ENCODE measurements at places on chromosomes 5 and 9.

DNA sequence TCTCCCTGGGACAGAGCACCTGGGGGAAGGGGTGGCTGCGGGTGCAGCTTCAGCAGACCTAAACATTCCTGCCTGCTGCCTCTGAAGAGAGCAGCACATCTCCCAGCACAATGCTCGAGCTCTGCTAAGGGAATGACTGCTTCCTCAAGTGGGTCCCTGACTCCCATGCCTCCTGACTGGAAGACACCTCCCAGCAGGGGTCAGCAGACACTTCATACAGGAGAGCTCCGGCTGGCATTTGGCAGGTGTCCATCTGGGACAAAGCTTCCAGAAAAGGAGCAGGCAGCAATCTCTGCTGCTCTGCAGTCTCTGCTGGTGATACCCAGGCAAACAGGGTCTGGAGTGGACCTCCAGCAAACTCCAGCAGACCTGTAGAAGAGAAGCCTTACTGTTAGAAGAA, 77.2 kb downstream of the SLCO6A1 start:
- no peak for DNase-seq

DNA sequence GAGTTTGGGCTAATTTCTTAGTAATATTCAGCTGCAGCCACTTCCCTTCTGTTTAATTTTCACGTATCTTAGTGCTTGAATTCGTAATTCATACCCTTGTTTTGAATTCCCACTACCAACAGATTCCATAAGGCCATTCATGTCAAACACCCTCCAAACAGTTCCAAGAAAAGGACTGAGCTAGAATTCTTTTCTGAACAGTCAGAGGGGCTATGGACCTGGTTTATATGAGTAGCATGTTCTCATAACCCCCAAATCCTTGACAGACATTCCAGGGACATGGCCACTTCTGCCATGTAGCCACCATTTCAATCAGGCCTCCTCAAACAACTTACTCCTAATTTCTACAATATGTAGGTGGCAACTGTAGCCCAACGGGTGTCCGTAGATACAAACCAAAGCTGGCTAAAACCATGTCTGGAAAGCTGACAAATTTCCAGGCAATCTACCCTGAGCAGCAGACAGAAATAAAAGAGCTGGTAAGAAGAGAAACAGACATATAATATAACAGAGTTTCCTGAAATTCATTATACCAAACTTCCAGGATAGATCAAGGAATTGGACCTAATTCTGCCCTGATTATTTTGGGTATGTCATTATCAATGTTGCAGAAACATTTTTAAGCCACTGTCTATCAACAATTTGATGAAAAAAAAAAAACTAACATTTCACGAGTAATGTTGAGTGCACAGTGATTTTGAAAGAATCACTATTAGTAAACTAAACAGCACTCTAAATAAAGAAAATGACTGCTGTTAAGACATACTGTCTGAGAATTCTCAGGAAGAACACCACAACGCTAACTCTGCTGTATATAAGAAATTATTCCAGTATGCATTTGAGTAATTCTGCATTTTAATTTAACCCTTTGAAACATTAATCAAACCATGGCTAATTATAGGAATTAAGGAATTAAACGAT, 40.7 kb downstream of the EBF1 start:
- no peak for DNase-seq

GRCh38 chr9:106619211-106619610, 243.8 kb upstream of the ZNF462 start:
- DNase-seq, result no peak

- no peak for DNase-seq
These were observed 704.9 kb upstream of the NUDT12 start for GRCh38 chr5:104267320-104268015.

DNA sequence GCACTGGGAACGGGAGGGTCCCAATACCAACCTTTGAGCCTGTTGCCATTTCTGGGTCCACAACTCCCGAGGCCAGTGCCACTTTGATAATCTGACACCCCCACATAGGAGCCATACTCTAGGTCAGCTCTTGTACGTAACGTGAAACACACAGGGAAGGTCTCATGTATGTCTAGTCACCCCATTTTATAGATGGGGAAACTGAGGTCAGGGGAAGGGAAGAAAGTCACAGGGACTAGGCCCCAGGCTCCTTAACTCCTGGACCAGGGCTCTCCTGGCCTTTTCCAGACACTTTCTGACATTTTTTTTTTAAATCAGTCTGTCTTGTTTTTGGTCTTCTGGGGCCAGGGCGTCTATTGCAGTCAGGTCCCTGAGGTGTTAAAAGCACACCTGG, 80.3 kb upstream of the SLC25A51 start:
- DNase-seq, result no peak

GRCh38 chr5:104241046-104241445, 678.5 kb upstream of the NUDT12 start:
- DNase-seq, result no peak

GRCh38 chr9:3650994-3651622, 125.3 kb upstream of the RFX3 start:
- no peak for DNase-seq

GRCh38 chr5:40616781-40617180, 62.9 kb upstream of the PTGER4 start:
- DNase-seq, result no peak

- DNase-seq, result peak; percentile 34
These were observed at the start of gene MVB12B for GRCh38 chr9:126326228-126327005. MVB12B (plus strand) TSS chr9:126326829; CDS start chr9:126326930, 101 bp downstream.

GRCh38 chr9:32430720-32431119, 46.3 kb downstream of the ACO1 start:
- DNase-seq, result no peak

DNA sequence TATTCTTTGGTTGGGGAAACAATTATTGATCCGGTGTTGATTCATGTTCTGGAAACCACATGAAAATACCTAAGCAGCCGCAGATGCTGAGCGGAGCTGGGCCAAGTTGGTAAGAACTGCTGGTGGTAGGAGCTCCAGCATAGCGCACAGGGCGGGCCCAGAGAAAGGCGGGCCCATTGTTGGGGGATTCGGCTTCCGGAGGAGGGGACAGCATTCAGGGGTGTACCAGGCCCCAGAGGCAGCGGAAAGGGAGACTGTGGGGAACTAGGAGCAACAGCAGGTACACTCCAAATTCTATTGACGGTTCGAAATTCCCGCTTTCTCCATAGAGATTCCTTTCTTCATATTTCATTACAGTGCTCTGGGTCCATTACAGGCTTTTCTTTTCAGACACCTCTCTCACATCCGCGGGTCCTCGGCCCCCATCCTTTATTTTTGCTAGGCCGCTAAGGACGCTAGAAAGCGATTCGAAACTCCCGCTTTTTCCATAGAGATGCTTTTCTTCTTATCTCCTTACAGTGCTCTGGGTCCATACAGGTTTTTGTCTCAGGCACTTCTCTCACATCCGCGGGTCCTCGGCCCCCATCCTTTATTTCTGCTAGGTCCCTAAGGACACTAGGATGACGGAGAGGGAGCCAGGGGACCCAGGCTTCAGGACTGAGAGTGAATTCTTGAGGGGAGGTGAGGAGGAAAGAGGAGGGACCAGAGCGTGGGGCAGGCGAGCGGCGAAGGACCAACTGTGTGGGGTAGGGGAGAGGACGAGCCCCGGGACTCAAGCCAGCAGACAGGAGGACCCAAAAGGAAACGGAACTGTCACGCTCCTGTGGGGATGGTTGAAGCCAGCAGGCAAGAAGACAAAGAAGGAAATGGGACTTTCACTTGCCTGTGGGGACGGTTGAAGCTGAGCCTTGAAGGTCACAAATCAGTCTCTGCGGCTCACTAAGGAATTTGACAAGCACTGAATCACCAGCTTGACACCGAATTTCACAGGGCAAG, at the start of gene CCDC152:
TSS of gene CCDC152 (plus strand) at position 213 of the 996 bp plus-strand sequence. CDS start 2,304 bp downstream, outside the sequence.
- DNase-seq, result no peak

GRCh38 chr5:147051193-147051592, 172.6 kb upstream of the PPP2R2B start:
- DNase-seq, result no peak

- no peak for DNase-seq
These were observed 14.5 kb upstream of the SRP19 start for GRCh38 chr5:112846556-112846955.

DNA sequence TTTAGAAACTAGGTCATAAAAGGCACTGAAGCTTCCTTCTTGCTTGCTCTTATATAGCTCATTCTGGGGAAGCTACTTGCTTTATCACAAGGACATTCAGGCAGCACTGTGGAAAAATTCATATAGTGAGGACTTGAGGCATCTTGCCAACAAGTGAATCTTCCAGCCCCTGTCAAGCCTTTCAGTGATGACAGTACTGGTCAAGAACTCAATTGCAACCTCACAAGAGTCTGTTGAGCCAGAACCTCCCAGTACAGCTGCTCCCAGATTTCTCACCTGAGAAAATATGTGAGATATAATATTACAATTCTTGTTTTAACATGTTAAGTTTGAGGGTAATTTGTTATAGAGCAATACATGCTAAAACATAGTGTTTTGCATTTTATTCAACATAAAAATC, 2011.0 kb upstream of the NUDT12 start:
- DNase-seq, result no peak

DNA sequence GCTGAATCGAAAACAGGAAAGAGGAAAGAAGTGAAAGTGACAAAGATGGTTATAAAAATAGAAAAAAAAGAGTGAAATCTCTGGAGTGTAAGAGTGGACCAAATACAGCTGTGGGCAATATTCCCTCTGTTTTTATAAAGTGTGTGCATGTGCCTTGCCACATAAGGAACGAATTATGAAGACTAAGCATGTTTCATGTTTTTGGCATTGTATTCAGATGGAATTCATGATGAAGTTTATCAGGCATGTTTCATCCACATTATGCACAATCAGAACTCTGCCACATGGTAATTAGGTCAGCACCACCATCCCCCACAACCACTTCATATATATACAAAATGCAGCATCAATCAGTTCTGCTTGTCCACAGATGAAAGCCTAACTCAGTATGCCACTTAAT, 348.0 kb downstream of the ZNF608 start:
- DNase-seq, result no peak

DNA sequence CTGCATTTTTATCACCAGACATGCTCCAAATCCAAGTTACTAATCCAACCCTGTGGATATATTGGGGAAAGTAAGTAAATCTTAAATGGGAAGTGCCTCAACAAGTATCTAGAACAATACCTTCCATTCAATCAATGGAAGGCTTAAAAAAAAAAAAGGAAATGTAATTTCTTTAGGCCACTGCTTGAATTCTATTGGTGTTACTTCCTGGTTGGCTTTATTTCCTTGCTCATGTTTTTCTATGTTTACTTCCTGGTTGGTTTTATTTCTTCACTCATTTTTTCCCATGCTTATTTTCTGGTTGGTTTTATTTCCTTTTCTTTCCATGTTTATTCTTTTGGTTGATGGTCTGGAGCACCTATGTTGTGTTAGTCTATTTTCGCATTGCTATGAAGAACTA, 363.9 kb downstream of the KDM4C start:
- DNase-seq, result no peak

DNA sequence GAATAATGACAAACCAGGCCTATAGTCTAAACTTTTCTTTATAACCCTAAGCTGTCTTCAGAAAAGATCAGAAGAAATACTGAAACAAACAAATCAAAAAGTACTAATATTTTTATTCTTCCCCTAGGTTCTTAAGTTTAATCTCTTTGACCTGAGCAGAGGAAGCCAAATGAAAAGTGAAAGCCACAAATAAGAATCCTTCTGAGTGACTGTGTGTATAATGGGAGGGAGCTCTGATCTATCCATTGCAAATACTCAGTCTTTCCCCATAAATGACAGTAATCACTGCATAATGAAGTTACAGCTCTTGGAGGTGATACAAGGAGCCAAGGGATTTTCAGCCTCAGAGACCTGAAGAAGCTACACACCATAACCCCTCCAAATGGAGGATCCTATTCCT, 126.9 kb upstream of the ATP10B start:
- no peak for DNase-seq

- DNase-seq, result no peak
These were observed 7.5 kb downstream of the SURF4 start for GRCh38 chr9:133368249-133368881.

DNA sequence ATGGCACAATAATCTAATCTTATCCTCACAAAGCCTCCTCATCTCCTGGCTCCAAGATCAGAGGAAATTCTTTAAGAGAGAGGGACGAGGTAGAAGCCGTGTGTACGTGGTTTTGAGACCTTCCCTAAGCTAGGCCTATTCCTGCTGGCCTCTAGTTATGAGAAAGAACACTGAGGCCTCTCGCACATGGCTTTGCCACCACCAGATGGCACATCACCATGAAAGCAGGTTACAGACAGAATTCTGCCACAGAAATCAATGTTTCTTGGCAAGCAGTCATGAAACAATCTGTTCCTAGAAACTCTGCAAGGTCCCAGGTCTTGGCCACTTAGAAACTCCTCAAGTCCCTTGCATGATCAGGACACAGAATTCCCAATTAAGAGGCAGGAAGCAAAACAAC, 268.2 kb upstream of the TAS2R1 start:
- DNase-seq, result no peak

GRCh38 chr5:172901788-172902496, 57.3 kb upstream of the RPL26L1 start:
- no peak for DNase-seq

GRCh38 chr9:126347911-126348760, 21.5 kb downstream of the MVB12B start:
- no peak for DNase-seq

DNA sequence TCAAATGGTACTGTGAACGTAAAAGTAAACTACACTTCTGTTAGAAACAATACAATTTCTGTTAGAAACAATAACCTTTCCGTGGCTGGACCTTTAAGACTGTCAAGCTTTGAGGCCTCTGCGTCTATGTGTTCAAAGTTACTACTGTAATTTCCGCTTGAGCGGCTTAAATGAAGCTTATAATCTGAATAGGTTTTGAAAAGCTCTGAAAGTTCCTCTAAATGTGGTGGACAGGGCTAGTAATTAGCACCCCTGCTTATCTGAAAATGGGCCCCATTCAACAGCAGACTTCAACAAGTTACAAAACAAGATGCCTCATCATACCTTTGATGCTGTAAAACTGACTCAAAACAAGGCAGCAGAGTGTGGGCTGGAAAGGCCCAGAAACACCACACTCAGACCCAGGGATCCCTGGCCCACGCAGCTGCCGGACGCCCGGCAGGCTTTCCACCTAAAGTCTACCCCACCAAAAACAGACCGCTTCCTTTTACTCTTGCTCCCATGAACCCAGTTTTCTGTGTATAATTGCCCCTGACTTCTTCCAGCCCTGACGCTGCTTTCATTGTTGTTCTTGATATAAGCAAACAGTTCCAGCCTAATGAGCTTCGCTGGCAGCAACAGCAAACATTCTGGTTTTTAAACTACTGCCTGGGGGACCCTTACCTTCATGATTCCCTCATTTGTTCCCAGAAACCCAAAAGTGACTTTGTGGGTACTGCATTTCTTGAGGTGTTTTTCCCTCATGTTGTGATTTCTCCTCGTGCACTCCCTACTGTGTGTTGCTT, 66.7 kb downstream of the TLE1 start:
- DNase-seq, result no peak

GRCh38 chr5:37966871-37967270, 127.0 kb upstream of the GDNF start:
- no peak for DNase-seq

GRCh38 chr5:179599973-179600372, 23.5 kb downstream of the HNRNPH1 start:
- DNase-seq, result no peak
